ENCODE measurements at places on chromosomes 12 and 14.

DNA sequence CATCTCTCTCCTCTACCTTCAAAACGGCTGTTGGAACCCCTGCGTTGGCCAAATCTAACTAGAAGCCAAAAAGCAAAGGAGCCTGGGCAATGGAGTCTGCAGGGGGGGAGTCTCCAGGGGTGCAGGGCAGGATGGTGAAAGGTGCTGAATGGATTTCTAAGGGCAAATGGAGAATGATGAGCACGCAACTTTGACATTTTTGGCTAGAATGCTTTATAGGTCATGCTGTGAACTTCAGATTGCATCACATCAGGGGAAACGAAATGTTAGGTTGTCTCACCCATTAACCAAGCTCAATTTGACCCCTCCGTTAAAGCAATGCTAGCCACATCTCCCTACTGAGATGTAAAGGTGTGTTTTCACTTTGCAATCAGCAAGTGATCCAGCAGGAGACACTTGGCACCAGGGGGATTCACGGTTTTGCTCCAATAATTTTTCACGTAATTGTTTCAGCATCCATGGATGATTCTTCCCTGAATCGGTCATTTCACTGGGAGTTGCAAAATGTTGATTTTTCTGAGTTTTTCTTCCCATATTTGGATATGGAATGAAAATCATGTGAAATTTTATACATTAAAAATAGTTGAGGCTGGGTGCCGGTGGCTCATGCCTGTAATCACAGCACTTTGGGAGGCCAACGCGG is 78.0 kb upstream of the MDM1 start:
- no peak for DNase-seq

- no peak for DNase-seq
These were observed 84.7 kb upstream of the MDM1 start for GRCh38 chr12:68416826-68417225.

GRCh38 chr12:47223031-47223847 is 143.5 kb upstream of the AMIGO2 start:
- no peak for DNase-seq

DNA sequence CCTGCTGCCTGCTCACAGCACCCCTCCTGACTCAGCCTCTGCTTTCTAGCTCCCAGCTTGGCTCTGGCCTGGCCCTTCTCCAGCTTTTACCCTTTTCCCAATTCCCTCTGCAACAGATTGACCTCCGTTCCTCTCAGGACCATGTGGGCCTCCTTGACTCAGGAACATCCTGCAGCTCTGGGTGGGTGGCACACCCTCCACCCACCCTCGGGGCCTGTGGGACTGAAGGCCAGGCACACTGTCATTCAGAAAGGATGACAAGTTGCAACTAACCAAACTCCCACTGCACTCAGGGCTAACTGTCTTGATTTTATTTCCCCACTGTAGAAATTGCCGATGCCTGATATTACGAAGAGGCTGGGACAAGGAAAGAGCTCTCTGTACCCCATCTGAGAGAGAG is 59.4 kb downstream of the HELB start:
- no peak for DNase-seq

DNA sequence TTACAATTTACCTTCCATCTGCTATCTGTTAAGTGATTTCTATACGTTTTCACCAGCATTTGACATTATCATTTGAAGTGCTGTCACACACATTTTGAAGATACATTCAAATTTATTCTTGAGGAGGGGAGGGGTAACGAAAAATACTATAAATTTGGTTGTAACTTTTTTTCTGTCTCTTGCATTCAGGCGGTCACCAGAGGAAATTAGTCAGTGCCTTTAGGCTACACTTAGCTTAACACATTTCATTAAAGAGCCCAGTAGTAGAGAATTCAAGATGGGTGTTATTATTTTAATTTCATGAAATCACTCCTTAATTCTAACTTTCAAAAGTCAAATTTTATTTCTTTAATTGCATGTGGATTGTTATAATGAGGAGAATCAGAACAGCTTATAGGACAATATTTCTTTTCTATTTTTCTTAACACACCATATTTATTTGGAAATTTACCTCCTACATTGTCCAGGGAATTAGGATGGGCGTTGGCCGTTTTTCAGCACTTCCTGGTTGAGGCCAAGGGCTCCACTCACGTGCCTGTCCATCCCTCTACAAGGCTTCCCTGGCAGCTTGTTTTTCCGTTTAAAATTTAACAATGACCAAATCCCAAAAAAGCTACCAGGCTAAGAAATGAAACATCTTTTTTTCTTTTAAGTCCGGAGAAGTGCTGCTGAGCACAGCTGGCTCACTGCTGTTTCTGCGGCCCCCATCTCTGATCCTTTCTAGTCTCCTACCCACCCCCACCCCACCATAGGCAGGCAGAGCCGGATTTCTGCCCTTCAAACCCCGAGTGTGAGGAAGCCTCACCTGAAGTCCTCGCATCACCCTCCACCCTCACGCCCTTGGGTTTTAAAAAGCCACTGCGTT is 1.1 kb upstream of the FAR2 start:
- DNase-seq = no peak

- DNase-seq = no peak
These were observed 12.7 kb upstream of the SLC2A3 start for GRCh38 chr12:7948589-7949260.

DNA sequence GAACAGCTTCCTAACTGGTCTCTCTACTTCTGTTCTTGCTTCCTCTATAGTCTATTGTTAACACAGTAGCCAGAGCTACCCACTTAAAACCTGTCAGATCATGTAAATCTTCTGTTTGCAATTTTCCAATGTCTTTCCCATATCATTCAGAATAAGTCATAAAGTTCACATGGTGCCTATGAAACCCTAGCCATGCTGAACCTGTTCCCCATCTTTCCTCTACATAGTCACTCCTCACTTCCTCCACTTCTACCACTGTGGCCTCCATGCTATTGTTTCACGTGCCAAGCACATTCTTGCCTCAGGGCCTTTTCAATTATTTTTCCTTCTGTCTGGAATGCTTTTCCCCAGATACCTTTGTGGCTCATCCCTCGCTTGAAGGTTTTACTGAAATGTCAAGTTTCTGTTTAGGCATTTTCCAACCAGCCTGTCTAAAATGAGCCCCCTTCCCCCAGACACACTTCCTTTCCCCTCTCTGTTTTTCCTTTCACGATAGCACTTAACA is 132.1 kb downstream of the DYRK2 start:
- no peak for DNase-seq

DNA sequence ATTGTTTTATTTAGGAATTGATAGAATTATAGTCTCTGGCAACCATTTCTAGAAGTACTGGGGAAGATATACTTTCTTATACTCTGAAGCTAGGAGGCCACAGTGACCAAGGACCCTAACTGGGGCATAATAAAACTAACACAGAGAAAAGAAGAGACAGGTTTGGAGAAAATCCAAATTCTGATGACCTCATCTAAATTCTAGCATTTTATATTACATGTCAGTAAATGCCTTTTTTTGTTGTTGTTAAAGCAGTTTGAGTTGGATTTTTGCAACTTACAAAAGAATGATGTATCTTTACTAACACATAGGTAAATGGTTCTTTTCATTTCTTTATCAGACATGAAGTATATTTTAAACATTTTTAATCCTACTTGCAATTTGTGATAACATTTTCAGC is 933.3 kb downstream of the TMTC2 start:
- no peak for DNase-seq

- DNase-seq = no peak
These were observed 16.4 kb downstream of the ISCU start for GRCh38 chr12:108578813-108579212.

- no peak for DNase-seq
These were observed 107.7 kb upstream of the FKBP4 start for GRCh38 chr12:2687058-2687457.

DNA sequence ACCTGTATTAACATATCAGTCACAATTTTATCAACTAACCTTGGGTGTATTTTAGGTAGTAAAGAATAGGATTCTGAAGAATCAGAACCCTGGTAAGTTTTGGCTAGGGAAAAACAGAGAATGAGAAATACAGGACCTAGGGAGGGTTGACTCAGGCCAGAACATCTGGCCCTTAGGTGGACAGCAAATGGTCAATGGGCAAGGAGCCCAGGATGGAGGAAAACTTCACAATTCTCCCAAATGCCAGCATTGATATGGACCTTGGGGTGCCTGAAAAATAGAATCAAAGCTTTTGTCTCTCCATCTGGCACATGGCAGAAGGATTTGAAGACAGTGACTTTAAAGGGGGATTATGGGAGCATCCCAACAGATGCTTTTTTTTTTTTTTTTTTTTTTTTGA is 32.7 kb upstream of the PRPF39 start:
- DNase-seq = no peak

DNA sequence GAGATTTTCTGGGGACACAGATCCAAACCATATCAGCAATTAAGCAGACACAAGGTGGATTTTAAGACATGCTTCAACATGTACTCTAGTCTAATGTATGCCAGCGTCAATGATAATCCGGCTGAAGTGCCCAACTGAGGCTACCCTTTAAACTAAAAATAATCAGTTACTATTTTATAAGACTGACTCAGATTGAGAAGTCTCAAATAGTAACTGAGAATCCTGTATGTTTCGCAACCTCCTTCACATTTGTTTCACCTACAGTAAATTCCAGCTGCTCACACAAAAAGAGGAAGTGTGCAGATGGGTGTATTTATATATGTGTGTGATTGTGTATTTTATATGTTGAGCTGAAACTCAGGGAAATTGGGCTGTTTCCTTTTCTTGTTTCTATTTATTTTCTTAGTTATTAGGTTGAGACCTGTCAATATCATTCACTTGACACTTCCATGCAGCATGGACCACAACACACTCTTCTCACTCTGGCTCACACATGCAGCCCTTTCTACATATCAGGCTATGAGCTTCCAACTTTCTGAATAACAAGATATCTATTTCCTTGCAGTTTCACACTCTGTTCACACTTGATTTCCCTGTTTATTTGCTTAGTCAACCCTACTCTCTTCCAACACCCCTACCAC is 1224.9 kb upstream of the TMEM132C start:
- DNase-seq = no peak

DNA sequence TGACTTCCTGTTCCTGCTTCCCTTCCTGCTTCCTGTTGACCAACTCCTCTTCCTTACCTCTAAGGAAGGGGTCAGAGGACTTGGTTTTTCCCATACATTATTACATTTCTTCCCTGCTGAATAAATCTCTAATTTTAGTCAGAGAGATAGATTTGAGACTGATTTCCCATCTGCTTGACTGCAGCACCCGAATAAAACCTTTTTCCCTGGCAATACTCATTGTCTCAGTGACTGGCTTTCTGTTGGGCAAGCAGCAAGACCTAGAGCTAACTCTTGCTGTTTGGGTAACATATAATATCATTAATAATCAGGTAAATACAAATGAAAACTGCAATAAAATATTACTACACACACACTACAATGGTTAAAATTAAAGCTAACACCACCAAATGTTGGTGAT is 132.2 kb downstream of the FSCB start:
- DNase-seq = no peak

GRCh38 chr12:44812062-44812461 is 64.1 kb downstream of the NELL2 start:
- peak; percentile 13 for DNase-seq
